IPS-NIHi11 (cell line): ENCODE measurements at places on chromosomes 11 and 22.

DNA sequence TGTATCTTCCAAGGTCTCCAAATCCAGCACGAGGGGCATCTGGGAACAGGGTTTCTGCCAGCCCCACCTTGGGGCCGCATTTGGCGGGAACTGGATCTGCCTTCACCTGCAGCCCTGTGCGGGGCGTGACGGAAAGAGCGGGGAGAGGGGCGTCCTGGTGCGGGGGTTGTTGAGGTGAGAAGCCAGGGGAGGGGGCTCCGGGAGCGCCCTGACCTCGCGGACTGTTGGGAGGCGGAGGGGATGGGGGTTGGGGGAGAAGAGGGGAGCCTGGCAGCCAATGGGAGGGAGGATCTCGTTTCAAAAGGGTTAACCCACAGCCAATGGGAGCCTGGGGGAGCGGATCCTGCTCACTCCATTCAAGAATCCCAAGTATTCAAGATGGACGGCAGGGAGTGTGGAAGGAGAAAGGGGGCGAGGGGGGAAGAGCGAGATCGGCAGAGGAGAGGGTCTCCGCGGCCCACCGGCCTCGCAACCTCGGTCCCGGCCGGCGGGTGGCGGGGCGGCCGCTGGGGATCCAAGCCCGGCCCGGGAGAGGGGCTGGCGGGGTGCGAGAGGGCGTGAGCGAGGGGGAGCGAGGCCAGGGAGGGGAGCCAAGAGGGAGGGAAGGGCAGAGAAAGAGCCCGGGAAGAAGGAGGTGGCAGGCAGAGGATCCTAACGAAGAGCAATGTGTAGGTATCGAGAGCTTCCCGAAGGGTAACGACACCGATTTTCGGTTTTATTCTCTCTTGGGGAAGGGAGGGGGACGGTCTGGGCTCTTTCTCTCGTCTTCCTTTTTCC lies 11.5 kb downstream of the YPEL4 start:
- DNase-seq, result peak; percentile 97

- peak; percentile 96 for DNase-seq
These were observed at the start of gene TRPM5 for GRCh38 chr11:2443881-2444820. Gene TRPM5 (minus strand): TSS chr11:2444514. CDS start chr11:2423036, 21,478 bp downstream.

- no peak for DNase-seq
These were observed 15.3 kb upstream of the CDC42BPG start for GRCh38 chr11:64859542-64860414.

DNA sequence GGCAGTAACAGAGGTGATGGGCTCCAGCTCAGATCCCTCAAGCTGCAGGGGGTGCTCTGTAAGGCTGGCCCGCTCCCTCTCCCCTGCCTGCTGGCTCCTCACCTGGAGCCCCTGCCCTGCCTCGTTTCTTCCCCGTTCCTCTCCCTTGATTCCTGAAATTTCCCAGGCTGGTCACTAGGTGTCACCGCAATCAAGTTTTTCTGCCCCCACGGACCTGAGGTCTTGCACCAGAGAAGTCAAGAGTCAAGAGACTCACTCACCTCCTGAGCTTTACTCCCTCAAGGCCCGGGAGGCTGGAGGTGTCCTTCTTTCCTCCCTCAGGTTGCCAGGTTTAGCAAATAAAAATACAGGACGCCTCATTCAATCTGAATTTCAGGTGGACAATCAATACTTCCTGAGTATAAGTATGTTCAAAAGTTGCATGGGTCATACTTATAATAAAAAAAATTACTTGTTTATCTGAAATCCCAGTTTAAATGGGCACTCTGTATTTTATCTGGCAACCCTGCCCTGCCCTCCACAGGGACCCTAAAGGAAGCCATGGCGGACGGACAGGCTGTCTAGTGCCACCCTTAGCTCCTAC lies 69.2 kb downstream of the SCUBE1 start:
- peak; percentile 88 for DNase-seq
